ENCODE measurements at places on chromosomes 16 and 17. TPM values are rescaled to one million over a fixed set of nuclear protein-coding genes. Genes with fewer than 3 reads are reported as not detected.

GRCh38 chr16:48542020-48542473 lies 67.9 kb downstream of the N4BP1 start:
- DNase-seq, result peak; percentile 63

DNA sequence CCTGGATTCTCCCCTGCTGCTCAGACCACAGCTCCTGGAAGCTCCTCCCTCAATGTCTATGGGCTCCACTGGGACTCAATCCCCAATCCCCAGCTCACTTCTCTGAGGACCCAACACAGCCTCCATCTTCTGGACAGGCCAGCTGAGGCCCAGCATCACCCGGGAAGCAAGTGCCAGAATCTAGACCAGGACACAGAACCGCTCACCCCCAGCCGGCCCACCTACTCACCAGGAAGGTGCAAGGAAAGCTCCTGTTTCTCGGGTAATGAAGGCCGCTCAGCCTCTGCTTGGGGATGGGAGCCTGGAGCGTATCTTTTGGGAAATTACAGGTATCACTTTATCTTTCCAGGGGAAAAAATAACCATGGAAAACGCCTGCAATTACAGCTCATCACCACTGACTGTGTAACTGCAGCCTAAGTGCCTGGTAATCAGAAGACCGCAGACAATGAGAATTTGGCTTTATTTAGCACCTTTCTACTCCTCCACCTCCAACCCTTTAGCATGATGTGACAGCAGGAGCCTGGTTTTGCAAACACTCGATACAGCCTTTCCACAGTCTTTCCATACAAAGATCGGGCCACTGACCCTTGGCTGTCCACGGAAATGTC lies 49.6 kb upstream of the RPL38 start:
- DNase-seq, result no peak

The NME1 gene
- total RNA-seq, result 64.2 TPM

DNA sequence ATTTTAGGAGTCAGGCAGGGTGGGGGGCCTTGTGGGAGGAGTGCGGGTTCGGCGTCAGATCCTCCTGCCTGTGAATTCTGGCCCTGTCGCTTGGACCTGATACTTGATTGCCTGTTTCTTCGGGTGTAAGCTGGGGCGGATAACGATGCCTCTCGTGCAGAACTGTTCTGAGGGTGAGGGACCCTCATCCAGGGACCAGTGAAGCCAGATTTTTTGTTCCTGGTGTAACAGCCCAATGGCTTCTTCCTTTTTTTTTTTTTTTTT lies 1.3 kb downstream of the TBCD start:
- no peak for DNase-seq

GRCh38 chr16:2963074-2963722 lies 877 bp upstream of the KREMEN2 start:
- DNase-seq, result no peak

The DUSP3 gene
- 62.9 TPM for total RNA-seq

- DNase-seq, result no peak
These were observed 497.5 kb upstream of the SALL1 start for GRCh38 chr16:51648526-51648925.

- no peak for DNase-seq
These were observed 47.4 kb upstream of the NUDT7 start for GRCh38 chr16:77674888-77675287.

DNA sequence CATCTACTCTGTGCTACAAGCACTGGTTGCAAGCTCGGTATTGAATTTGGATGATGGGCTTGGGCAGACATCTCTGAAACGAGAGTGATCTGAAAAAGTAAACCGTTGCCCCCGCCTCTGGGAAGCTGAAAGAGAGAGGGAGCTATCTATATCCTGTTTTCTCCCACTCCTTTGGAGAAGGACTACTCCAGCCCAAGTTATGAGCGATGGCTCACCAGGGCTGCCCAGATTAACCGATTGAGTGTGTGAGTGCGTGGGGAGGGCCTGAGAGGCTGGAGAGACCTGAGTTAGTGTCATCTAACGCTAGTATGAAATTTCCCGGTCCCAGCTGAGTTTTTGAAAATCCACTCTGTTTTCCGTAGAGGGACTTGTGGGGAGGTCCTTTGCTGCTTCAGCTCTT lies 11.5 kb downstream of the MGAT5B start:
- DNase-seq, result no peak

DNA sequence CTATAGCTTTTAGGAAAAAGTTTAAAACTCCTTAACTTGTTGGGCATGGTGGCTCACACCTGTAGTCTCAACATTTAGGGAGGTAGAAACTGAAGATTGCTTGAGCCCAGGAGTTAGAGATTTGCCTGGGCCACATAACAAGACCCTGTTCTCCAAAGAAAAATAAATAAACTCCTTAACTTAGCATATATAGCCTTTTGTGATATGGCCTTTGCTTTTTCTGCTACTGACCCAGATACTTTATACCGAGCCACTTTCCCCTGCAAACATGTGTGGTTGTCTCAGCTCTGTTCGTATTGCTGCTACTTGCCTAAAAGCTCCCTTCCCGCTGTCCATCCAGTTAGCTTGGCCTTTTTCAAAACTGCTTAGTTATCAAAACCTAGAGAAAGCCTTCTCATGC lies 51.0 kb downstream of the GAN start:
- no peak for DNase-seq

DNA sequence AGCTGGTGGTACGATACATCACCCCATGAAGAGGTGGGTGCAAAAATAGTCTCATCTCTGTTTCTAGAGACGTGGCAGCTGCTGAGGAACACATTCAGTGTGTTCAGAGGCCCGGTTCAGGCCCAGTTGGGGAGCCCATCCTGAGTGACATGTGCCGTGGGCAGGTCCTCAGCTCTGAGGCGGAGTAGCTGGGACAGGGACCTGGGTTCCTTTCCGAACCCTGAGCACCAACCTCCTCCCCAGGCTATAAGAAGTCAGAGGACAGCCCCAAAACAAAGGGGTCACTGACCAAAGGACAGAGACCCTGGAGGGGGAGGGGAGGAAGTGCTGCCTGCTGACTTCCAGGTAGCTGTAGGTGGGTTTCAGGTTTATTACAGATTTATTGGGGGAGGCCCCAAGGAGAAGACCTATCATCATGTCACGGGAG lies 5.1 kb downstream of the LDHD start:
- DNase-seq, result no peak

GRCh38 chr17:64190472-64190871 lies 60.5 kb upstream of the ERN1 start:
- DNase-seq, result no peak

- DNase-seq, result peak; percentile 48
These were observed 57.6 kb downstream of the RAI1 start for GRCh38 chr17:17738901-17739300.

DNA sequence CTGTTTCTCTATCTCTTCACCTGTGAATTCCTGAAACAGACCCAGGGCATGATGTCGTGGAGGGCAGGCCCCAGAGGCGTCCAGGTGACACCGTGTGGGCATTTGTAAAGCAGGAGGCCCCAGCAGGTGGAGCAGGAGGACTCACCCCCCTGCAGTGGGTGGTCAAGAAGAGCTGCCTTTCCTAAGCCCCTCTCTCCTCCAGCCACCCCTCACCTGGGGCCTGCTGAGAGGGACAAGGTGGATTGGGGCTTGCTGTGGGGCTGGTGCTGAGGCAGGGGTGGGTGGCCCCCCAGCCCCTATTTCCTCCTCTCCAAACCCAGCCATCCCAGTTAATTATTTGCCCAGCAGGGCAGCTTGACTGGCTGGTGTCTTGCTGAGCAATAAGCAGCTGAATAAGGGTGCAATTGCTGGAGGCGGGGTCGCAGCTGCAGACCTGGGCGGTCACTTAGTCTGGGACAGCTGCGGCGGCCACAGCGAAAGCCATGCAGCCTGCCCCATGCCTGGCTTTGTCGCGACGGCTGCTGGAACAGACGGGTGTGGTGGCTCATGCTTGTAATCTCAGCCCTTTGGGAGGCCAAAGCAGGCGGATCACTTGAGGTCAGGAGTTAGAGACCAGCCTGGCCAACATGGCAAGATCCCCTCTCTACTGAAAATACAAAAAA lies 56.4 kb downstream of the JPH3 start:
- DNase-seq, result peak; percentile 12

- DNase-seq, result no peak
These were observed 4.4 kb upstream of the FOXJ1 start for GRCh38 chr17:76145231-76146052.

DNA sequence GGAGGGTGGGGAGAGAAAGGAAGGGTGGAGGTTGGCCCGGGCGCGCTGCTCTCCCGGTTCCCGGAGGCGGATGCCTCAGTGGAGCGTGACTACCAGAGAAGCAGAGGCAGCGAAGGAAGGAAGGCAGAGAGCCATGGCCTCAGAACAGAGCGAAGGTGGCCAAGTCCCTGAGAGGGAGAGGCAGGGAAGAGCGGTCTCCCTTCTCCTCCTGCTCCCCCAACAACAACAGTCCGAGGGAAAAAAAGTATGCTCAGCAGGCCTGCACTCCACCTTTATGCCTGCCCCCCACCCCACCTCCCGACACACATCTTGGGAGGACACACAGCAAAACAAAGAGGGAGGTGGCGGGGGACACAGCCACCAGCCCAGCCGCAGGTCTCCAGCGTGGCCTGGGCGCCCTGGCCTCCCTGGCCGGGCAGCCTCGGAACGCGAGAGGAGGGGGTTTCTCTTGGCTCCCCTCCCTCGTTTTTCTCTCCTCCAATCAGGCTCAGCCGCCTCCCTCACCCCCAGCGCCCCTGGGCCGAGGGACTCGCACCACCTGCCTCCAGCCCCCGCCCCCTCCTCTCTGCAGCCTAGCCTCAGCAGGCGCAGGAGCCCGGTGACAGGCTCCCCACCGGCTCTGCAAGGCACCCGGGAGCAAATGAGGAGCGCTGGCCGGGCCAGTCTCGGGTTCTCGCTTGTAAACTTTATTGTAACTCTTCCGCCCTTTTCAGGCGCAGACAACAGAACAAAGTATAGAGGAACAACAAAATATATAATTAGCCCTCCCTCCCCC lies 1.1 kb upstream of the HOXB7 start:
- DNase-seq, result peak; percentile 77

The ORAI3 gene
- 14.6 TPM for total RNA-seq

DNA sequence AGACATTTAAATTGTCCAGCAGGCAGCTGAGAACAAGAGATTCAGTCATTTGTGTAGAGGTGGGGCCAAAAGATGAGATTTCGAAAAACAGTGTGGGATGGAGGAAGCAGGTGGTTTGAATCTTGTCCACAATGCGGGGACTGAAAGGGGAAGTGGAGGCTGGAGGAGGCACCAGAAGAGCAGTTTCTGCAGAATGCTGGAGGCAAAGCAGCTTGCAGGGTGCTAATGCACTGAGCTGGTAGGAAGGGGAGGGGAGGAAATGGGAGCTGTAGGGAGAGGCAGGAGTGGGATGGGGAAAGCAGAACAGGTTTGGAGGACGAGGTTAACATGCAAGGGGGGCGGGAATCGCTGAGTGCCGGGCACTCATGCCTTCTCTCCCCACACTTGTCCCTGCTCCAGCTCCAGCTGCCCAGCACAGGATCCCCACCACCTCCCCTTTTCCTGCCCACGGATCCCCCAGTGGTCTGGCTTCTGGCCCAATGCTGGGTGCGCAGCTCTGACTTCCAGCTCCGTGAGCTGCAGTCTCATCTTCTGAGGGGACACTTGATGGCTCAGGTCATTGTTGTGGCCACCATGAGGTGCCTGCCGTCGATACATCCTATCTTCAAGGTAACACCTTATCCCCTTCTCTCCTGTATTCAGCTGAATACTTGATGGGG lies 9.4 kb downstream of the C17orf100 start:
- no peak for DNase-seq

The PPY gene
- not detected for total RNA-seq

The PRMT7 gene
- 41.0 TPM for total RNA-seq

- no peak for DNase-seq
These were observed 79.9 kb upstream of the HSBP1 start for GRCh38 chr16:83727751-83728352.

GRCh38 chr16:17510567-17510966 lies 39.8 kb upstream of the XYLT1 start:
- no peak for DNase-seq

- DNase-seq, result peak; percentile 65
These were observed 12.4 kb downstream of the ZG16B start for GRCh38 chr16:2842340-2843000.

The PYDC1 gene
- not detected for total RNA-seq

DNA sequence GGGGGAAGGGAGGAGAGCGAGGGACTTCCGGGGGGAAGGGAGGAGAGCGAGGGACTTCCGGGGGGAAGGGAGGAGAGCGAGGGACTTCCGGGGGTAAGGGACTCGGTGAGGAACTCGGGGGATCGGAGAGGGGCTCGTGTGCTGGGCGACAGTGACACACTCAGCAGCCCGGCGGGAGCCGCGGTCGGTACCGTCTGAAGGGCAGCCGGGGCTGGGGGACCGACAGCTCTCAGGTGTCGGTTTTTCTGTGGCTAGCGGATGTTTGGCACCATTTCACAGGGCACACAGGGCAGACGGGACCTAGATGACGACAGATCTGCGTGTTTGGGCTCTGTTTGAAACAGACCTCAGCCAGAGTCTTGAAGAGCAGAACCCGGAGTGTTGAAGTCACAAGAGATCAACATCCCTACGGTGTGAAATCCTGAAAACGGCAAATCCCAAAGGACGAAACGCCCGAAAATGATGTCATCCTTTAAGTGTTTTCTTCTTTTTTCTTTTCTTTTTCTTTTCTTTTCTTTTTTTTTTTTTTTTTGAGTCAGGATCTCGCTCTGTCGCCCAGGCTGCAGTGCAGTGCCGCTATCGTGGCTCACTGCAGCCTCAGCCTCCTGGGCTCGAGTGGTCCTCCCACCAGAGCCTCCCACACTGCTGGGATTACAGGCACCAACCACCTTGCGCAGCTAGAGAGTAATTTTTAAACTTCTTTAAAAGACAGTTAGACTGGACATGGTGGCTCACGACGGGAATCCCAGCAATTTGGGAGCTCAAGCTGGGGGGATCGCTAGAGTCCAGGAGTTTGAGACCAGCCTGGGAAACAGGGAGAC lies 23.9 kb downstream of the ZNF778 start:
- DNase-seq, result peak; percentile 67

- DNase-seq, result no peak
These were observed 91.4 kb upstream of the CCL2 start for GRCh38 chr17:34163646-34164045.

The CD2BP2 gene
- 53.5 TPM for total RNA-seq
